Endothelial cell of umbilical vein (primary cell): ENCODE measurements at places on chromosomes 12 and 14. TPM values are rescaled to one million over a fixed set of nuclear protein-coding genes. Genes with fewer than 3 reads are reported as not detected.

- peak; percentile 54 for DNase-seq
Observed at GRCh38 chr12:90959538-90960139, 4.7 kb upstream of the CCER1 start.

- no peak for DNase-seq
Observed at GRCh38 chr12:125194987-125195386, 129.8 kb downstream of the AACS start.

Gene MANSC4
- 0.65 TPM in 1 of 2 replicates, not detected in the other for total RNA-seq

- DNase-seq = no peak
Observed at GRCh38 chr14:100762089-100762515, 35.4 kb downstream of the DLK1 start.

DNA sequence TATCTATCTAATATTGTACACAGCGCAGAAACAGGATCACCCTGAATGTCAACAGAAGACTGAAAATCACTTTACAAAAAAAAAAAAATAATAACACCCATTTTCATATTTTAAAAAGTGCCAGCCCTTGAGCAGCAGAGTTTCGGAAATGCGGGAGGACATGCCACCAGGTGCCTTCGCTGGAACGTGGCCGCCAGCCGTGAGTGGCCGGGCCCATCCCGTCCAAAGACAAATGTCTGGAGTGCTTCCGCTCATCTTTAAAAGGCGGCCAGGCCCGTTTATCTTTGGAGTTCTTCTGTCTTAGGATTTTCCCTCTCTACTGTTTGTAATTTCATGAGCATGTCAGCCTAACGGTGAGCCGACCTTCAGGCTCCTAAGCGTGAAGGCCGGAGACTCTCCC lies 43.5 kb downstream of the LRTM2 start:
- DNase-seq = no peak
